ENCODE measurements at places on chromosomes 7 and 10.

- DNase-seq: peak; percentile 2
These were observed 312.0 kb downstream of the WDR37 start for GRCh38 chr10:1367938-1368841.

GRCh38 chr7:50707236-50708006 lies 75.3 kb downstream of the GRB10 start:
- no peak for DNase-seq

DNA sequence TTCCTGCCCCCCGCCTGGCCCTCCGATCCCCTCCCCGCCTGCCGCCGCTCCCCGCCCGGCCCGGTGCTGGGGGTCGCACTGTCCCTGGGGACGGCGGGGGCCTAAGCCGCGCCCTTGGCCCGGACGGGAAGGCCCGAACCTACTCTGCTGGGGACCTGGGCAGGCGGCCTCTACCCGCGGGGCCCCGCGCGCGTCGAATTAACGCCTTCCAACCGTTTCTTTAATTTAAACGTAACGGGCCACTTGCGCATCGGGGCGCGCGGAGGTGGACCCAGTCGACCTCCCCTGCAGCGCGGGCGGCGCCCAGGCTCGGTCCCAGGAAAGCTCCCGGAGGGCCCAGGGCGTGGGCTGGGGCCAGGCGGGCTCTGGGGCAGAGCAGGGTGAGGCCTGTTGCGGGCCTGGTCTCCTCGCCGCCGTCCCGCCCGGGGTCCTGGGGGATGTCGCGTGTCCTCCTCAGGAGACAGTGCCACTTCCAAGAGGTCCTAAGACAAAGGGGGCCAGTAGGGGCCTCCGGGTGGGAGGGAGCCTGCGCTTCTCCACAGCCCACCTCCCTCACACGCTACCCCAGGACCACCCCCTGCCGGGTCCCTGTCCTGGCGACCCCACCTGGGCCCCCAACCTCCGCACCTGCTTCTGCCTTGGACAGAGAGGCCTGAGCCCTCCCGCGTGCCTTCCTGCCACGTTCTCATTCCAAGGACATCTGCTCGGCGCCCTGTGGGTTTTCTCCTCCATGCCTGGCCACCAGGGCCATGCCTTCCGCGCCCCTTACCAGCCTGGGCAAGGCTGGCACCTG lies 658 bp upstream of the PTPRN2 start:
- DNase-seq: no peak

GRCh38 chr7:110600956-110601355 lies 490.0 kb upstream of the LRRN3 start:
- no peak for DNase-seq

DNA sequence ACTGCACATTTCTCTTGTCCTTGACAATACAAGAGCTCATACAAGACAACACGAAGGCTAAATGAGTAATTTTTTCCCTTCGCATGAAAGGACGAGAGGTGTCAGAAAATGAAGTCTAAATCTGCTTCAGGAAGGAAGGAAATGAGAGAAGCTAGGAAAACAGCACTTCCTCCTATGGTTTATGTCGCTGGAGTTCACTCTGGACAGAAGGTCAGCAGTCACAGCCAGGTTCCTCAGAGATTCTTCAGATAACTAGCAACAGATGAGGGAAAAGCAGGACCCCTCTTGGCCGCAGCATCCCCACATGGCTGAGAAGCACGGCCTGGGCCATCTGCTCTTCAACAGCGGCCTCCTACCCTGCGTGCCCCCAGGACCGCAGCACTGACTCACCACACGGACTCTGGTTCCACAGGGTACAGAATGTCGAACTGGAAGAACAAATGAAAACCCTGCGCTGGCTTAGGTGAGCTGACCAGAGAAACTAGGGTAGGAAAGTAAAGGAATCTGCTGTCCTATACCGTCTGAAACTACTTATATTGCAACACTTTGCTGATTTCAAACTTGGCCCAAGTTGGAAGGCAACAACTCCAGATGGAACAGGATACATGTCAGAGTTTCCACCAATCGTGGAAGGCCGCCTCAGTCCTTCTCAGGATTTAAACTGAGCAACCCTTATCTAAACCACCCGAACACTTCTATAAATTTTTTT lies 26.3 kb downstream of the DNMBP start:
- DNase-seq: peak; percentile 78

GRCh38 chr7:30335763-30336487 lies 51.5 kb downstream of the ZNRF2 start:
- DNase-seq: no peak

GRCh38 chr10:87867453-87867852 lies 4.0 kb downstream of the PTEN start:
- no peak for DNase-seq

GRCh38 chr7:29288181-29289091 lies 93.9 kb downstream of the CHN2 start:
- DNase-seq: no peak

DNA sequence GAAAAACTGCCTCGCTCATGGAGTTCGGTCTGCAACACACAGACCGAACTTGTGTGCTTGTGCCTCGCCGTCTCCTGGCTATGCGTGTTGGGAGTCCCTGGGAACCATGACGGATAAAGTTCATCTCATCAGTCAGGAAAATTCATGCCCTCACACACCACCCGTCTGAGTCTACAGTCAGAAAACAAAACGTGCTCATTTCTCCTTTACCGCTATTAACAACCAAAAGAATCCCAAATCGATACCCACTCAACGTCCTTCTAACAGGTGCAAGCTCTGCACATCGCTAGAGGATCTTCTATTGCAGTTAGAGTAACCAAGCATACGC lies 13.6 kb downstream of the CNPY1 start:
- DNase-seq: no peak
